ENCODE measurements at places on chromosomes 3 and 15.

GRCh38 chr3:25863011-25863415, 73.1 kb downstream of the OXSM start:
- no peak for DNase-seq

DNA sequence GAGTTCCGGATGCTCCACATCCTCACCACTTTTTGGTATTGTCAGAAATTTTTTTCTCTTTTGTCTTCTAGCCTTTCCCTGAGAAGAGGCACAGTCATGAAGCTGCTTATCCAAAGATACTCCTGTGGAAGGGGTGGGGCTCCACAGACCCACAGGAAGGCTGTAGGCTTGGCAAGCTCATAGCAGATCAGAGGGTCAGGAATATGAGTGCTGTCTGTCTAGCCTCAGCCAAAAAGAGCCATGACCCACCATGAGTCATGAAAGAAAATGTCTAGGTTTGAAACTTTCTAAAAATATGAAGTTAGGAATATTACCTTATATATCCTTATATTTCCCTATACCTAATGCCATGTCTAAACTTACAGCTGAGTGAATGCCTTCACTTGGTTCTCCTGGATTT, 118.2 kb upstream of the THBS1 start:
- DNase-seq: no peak

DNA sequence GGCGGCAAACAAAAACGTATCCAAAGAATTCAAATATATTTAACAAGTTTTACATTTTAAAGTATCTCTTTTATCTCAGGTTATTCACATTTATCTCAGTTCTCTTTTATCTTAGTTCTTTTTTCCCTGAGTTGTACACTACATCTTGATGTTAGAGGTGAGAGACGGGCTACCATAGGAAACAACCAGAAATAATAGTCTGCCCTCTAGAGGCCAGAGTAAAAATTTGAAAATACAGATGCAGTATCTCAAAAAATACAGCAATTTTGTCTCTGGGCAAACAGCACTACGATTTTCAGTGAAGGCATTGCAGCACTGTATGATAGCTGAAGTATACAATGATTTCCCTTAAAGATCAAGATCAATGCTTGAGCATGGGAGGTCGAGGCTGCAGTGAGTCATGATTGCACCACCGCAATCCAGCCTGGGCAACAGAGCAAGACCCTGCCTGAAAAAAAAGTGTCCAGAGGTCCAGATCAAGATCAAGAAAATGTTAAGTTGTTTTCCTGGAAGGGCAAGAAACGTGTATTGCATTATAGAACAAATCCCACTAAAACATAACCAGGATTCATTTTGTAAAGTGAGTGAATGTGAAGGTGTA, 82.6 kb upstream of the ATP11B start:
- DNase-seq: no peak

- DNase-seq: no peak
Measured at GRCh38 chr3:42079701-42080452, 11.3 kb upstream of the TRAK1 start.

- DNase-seq: no peak
Measured at GRCh38 chr3:37162501-37163245, 11.7 kb downstream of the LRRFIP2 start.

DNA sequence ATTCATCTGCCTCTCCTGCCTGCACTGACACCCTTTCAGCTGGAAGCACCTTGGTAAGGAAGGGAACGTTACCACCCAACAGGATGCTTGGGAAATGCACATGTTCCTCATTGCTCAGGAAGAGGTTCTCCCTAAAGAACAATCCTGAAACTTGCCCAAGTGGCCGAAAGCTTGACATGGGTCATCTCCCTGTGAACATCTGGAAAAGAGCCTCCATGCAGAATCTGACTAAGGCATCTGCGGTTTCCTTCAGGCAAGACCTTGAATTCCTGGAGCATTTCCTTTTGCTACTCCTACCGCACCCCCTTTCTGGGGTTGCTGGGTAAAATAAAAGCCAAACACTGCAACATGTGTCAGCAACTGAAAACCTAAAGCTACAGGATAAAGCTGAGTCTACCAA, 68.7 kb upstream of the SNRK start:
- no peak for DNase-seq

- no peak for DNase-seq
Measured at GRCh38 chr3:176247191-176247590, 950.1 kb downstream of the TBL1XR1 start.

DNA sequence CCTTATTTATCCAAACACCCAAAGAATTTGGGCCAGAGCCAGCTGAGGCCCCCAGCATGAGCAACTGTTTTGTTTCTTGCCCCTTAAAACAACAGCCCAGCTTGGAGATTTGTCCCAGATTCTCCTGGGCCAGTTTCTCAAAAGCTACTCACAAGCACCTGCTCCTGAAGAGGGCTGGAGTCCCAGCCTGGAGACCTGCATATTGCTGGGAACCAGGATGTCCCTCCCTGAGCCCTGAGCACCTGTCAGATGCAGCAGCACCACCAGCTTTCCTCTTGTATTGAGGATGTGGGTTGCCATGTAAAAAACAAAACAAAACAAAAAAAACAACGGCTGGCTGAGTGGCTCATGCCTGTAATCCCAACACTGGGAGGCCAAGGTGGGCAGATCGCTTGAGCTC, 7.0 kb upstream of the RFT1 start:
- no peak for DNase-seq

GRCh38 chr3:161035711-161036110, 69.4 kb downstream of the B3GALNT1 start:
- no peak for DNase-seq

DNA sequence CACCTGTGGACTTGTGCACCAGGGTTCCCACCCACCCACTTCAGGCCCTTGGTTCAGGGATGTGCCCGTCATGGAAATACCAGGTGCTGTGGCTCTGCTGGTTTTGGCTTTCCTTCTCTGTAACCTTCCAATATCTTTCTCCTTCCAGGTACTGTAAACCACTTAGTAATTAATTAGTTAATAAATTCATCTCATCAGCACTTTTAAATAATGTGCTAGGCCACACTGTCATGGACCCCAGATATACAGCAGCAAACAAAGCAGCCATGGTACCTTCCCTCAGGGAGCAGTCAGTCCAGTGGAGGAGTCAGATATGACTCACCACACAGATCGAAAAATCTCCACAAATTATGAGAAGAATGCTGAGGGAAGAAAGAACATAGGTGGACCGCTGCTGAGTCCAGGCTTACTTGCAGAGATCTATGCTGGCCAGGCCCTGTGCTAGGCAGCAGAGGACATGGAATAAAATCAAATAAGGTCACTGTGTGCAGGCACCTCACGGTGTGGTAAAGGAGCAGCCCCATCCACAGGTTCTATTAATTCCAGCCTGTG, 6.8 kb upstream of the GATA2 start:
- DNase-seq: no peak

- no peak for DNase-seq
Measured at GRCh38 chr15:70447521-70447920, 315.8 kb downstream of the UACA start.

GRCh38 chr3:5401002-5401401, 213.5 kb downstream of the EDEM1 start:
- DNase-seq: no peak

- no peak for DNase-seq
Measured at GRCh38 chr3:125013095-125013494, 42.7 kb downstream of the HEG1 start.

GRCh38 chr3:36221975-36222374, 158.3 kb upstream of the STAC start:
- no peak for DNase-seq

GRCh38 chr3:4533489-4534443, 40.6 kb downstream of the ITPR1 start:
- no peak for DNase-seq

DNA sequence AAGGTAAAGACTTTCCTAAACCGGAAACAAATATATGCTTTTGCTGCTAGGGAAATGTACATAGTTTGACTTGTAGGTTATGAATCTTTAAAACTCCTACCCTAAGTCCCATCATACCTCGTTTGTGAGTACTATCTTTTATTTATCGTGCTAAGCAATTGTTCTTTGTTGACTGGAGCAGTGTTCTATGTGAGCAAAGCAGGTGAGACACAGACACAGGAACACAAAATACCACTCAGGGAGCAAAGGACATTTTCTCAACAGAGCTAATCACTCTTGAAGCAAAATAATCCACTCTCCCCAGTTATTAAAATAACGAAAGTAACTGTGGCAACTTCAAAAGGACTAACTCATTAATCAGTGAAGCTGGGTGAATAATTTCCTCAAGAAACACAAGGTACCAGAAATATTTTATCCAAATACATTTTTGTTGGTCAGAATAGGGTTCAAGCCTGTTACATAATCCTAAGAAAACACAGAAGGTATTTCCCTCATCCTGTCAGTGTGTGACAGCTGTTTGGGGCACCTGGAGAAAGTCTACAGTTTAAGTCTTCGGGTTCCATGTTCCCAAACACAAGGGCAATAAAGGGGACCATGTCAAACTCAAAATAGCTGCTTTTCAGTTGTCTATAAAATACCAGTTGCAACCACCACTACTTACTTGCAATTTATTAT, 407.7 kb downstream of the FOXP1 start:
- DNase-seq: no peak

- DNase-seq: no peak
Measured at GRCh38 chr3:98445949-98446406, 17.0 kb upstream of the OR5K1 start.

- no peak for DNase-seq
Measured at GRCh38 chr15:78388865-78389264, 48.7 kb downstream of the CRABP1 start.

- no peak for DNase-seq
Measured at GRCh38 chr3:5499404-5499803, 311.9 kb downstream of the EDEM1 start.

GRCh38 chr3:48738926-48739616, 22.1 kb upstream of the IP6K2 start:
- DNase-seq: no peak

DNA sequence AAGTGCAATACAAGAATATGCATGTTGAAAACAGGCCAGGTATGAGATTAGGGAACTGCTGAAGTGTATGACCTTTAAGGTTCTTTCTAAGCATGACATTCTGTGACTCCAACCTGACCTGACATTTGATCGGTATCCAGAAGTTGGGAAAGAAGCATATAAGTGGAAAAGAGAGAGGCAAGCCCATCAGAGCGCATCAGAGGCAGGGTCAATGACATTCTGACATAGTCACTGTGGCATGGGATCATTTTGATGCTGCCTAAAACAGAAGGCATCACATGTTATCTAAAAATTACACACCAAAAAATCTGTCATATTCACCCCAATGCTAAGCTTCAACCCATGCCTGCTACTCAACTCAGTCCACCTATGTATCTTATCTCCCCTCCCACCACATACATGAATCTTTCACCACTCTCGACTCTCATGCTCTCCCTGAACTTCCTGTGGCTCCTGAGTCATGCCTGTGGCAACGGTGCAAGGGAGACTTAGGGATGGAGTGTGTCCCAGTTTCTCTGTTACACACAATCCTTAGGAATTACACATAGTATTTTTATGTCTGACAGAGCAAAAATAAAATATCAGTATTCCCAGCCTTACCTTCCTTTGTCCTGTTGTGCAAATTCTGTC, 20.5 kb upstream of the LRRN1 start:
- DNase-seq: no peak

DNA sequence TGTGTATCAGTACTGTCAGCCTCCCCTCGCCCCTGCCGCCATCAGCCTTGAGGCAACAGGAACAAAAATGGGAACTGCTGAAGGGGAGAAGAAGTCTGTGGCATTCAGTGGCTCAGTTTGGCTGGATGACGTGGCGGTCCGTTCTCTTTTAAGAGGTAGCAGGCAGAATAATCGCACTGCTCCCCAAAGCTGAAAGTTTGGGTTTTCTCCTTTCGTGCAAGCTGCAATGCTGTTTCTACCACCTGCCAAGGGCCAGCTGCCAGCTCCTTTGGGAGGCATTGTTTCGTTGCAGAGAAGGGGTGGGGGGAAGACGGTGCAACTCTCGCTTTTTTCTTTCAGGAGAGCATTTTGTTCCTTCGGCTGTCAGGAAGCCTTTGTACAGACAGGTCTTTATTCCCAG, 369.6 kb upstream of the RORA start:
- no peak for DNase-seq

DNA sequence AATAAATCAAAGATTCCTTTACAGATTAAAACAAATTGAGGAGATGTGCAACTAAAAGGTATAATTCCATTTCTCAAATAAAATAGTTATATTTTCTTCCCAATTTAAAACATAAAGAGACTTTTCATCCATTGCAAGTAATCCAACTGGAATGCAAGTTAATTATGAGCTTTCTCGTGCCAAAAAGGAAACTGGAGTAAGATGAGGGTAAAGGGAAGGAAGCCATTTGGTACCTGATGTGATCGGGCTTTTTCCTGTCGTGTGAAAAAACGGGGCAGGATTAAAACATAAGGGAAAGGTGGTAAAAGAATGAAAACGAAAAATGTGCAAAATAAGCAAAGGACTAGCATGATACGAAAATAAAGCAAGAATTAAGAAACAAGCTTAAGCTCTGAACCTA, 41.8 kb upstream of the XXYLT1 start:
- DNase-seq: no peak

DNA sequence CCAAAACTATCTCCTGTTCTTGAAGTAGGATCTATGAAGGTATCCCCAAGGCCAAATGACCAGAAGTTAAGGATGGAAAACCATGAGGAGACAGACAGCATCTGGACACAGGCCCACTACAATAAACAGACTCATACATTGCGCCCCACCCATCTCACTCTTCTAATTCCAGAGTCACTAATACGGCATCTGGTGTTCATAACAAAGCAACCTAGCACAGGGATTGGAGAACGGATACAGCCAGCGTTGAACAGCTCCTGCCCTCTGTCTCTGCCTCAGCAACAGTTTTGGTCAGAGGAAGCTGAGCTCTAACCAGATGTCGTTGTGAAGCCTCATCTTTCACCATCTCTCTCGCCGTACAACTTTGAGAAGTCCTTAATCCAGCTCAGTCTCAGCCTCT, 44.5 kb upstream of the CCDC80 start:
- DNase-seq: no peak

DNA sequence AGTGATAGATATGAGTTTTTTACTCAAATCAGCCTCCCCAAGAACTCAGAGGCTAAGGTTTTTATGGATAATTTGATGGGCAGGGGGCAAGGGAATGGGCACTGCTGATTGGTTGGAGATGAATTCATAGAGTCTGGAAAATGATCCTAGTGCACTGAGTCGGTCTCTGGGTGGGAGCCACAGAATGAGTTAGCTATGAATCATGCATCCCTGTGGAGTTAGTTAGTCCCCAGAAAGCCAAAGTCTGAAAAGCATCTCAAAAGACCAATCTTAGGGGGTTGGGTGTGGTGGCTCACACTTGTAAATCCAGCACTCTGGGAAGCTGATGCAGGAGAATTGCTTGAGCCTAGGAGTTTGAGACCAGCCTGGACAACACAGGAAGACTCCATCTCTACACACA, 516.1 kb downstream of the AGBL1 start:
- no peak for DNase-seq
